ENCODE measurements at places on chromosomes 4 and X. TPM values are rescaled to one million over a fixed set of nuclear protein-coding genes. Genes with fewer than 3 reads are reported as not detected.

The DDIT4L gene
- total RNA-seq = 0.38 TPM

The USP17L25 gene
- total RNA-seq = not detected

The FAM9B gene
- not detected for total RNA-seq

The RASSF6 gene
- 1.1 TPM for total RNA-seq

The TCEAL2 gene
- not detected for total RNA-seq

The ABCE1 gene
- 74.6 TPM for total RNA-seq

The TMPRSS11A gene
- total RNA-seq = not detected

The WDR44 gene
- total RNA-seq = 11.6 TPM

The MSANTD1 gene
- 0.05 TPM for total RNA-seq

The PAGE4 gene
- total RNA-seq = not detected

The RHOXF1 gene
- total RNA-seq = not detected

The TSPAN7 gene
- 2.9 TPM for total RNA-seq

The SLC34A2 gene
- not detected for total RNA-seq

The VGLL1 gene
- not detected for total RNA-seq

Data from A549 treated with RU486 at 1 μM for 4 hours (cell line).